ENCODE measurements at places on chromosomes 4 and X. TPM values are rescaled to one million over a fixed set of nuclear protein-coding genes. Genes with fewer than 3 reads are reported as not detected.

The MOB1B gene
- polyA plus RNA-seq, result 22.1 TPM

The S100G gene
- 18.2 TPM for polyA plus RNA-seq

The GPR119 gene
- polyA plus RNA-seq, result 0.61 TPM

GRCh38 chr4:68654946-68655721, 15.3 kb downstream of the UGT2B15 start:
- DNase-seq, result no peak

- no peak for DNase-seq
Observed at GRCh38 chr4:88573995-88574394, 18.3 kb upstream of the HERC3 start.

GRCh38 chr4:45442466-45442865, 681.4 kb downstream of the GABRG1 start:
- no peak for DNase-seq

DNA sequence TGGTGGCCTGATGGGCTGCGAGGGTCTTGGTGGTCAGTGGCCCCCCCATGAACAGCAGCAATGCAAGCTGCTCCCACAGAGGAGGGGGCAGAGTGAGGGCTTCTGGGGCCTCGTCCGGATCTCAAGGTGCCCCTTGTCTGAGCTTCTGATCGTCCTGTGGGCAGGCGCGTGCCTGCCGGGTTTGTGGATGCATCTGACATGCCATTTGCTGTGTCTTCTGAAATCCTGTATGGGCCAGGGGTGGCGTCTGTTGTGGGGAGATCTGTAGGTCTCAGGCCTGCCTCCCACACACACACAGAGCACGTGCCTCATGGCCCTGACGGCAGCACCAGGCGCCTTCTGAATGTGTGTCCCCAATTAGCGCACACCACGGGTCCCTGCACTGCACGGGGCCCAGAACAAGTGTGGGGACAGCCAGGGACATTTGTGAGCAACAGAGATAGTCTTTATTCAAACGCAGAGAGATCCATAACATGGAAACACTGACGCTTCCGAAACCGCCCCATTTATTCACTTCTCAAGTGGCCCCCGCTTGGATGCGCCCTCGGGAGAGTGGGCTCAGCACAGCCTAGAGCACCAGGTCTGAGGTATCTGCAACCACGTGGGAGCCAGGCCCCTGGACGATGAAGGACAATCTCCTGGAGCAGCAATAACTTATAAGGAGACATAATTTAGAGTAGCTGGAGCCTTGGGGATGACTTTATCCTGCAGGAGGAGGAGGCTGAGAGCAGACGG, 5.7 kb downstream of the SPON2 start:
- no peak for DNase-seq
